ENCODE measurements at places on chromosomes 5 and 9. TPM values are rescaled to one million over a fixed set of nuclear protein-coding genes. Genes with fewer than 3 reads are reported as not detected.

DNA sequence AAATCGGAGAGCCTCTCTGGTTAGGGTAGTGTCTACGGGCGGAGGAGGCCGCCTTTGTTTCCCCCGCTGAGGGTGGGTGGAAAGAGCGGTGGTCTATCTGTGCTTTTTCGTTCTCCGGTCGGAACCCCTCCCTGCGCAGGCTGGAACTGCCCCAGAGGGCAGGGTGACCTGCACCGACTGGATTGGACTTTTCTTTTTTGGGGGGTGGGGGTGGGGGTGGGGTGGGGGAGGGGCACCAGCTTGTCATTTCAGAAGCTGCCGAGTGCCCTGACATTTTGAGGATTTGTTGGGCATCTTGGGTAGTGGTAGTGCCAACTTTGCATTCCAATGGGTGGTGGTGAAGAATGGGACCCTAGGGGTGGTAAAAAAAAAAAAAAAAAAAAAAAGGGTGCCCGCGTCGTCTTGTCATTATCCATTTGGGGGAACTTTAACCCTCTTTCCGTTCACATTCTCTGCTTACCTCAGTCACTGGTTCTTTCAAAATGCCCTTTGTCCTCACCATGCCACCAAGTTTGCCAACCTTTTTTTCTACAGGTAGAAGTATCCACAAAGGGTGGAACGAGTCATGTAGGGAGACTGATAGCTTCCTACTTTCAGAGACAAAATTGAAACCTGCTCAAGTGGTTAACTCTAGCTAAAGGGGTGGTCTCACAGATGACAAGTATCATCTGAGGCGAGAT, 1.3 kb downstream of the UBE2R2 start:
- H3K27ac ChIP-seq = peak overlapping the region; percentile 100
- H3K4me1 ChIP-seq = peaks cover 5% of the 10 kb centered on the region
- no peaks in the 10 kb centered on the region for H3K36me3 ChIP-seq

DNA sequence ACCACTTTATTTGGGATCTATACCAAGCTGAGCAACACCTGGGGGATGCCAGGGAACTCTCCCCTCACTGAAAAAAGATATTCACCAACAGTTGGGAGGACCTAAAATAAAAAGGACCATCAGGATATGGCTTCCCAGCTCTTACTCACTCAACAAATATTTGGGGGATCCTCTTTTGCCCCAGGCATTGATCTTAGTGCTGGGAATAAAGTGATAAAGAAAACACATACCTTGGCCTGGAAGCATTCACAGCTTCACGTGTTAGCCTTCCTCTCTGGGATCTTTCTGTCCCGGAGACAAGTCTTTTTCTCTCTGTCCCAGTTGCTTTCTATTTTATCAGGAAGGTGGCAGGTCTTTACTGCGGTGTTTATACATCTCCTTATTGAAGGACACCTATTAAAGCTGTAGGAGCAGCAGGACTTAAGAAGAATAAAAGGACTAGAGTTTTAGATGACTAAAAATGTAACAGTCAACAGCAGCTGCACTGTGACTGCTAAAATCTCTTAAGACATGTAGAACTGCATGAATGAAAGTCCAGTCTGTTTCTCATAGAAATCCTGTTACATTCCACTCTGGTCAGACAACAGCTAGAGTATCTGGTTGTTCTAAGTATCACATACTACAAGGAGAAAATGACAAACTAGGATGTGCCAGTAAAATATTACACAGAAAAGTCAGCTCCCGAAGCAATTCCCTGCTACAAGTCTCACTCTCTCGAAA, 90.0 kb upstream of the ITGA2 start:
- H3K4me1 ChIP-seq = no peaks in the 10 kb centered on the region
- H3K4me3 ChIP-seq = no peak overlapping the region
- H3K36me3 ChIP-seq = no peaks in the 10 kb centered on the region
- H3K27me3 ChIP-seq = no peaks in the 10 kb centered on the region

- no peak overlapping the region for H3K27ac ChIP-seq
- H3K36me3 ChIP-seq = no peaks in the 10 kb centered on the region
- no peaks in the 10 kb centered on the region for H3K27me3 ChIP-seq
- no peak for DNase-seq
- H3K4me1 ChIP-seq = no peaks in the 10 kb centered on the region
Measured at GRCh38 chr5:60455589-60455988, 244.4 kb downstream of the DEPDC1B start.

The CCDC152 gene
- 4.2 TPM for total RNA-seq

- H3K27me3 ChIP-seq = no peaks in the 10 kb centered on the region
- H3K27ac ChIP-seq = no peak overlapping the region
- DNase-seq = no peak
Measured at GRCh38 chr5:32600054-32600622, 14.8 kb downstream of the SUB1 start.

GRCh38 chr5:173242675-173243121, 7.7 kb upstream of the NKX2-5 start:
- no peak for DNase-seq
- no peak overlapping the region for H3K4me3 ChIP-seq
- peaks cover 2% of the 10 kb centered on the region for H3K4me1 ChIP-seq

Measured in ovary (tissue), 10 donors.